ENCODE measurements at places on chromosomes 2 and 18. TPM values are rescaled to one million over a fixed set of nuclear protein-coding genes. Genes with fewer than 3 reads are reported as not detected.

The CD28 gene
- not detected for total RNA-seq

The ALKAL2 gene
- 2.2 TPM for total RNA-seq

The B3GNT7 gene
- 0.65 TPM for total RNA-seq

The SIX3 gene
- not detected for total RNA-seq

The PSD4 gene
- total RNA-seq = 61.6 TPM

The STARD6 gene
- not detected for total RNA-seq

The LIPT1 gene
- total RNA-seq = 2.4 TPM

The RFTN2 gene
- total RNA-seq = not detected

The SLC30A3 gene
- 0.11 TPM for total RNA-seq

The SNED1 gene
- 0.11 TPM for total RNA-seq

The CLEC4F gene
- total RNA-seq = not detected

The DUSP19 gene
- 0.79 TPM for total RNA-seq

The FZD7 gene
- 44.0 TPM for total RNA-seq

The DUSP2 gene
- total RNA-seq = 1.6 TPM

The UGT1A4 gene
- 0.39 TPM for total RNA-seq

The MC4R gene
- total RNA-seq = not detected

The IL1RL1 gene
- total RNA-seq = not detected

All from placental epithelial cell (primary cell).